ENCODE measurements at places on chromosomes 4 and X. TPM values are rescaled to one million over a fixed set of nuclear protein-coding genes. Genes with fewer than 3 reads are reported as not detected.
A peak's percentile ranks its signal among the peaks of the same experiment; 100 is the strongest.

- no peak for DNase-seq
Observed at GRCh38 chr4:18611026-18611425, 589.5 kb upstream of the LCORL start.

GRCh38 chr4:152118819-152119553, 358.2 kb upstream of the GATB start:
- no peak for DNase-seq

DNA sequence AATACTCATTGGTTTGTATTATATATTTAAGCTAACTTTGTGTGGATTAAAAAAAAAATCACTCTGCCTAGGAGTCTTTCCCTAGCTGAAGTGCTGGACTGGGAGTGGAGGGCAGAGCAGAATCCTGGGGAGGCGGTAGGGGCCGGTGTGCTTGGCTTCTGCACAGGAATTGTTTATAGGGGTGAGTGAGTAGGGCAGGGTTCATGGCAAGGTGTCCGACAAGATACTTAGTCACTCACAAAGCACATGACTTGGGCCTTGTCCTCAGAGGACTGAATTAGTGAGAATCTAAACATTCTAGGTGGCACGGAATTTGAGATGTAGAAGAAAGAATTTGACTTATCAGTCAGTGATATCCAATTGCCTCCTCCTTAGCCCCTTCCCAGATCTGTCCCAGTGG, 32.2 kb downstream of the FNIP2 start:
- DNase-seq: no peak

- DNase-seq: no peak
Observed at GRCh38 chrX:20514358-20514757, 247.6 kb upstream of the RPS6KA3 start.

- no peak for DNase-seq
Observed at GRCh38 chrX:45323387-45323786, 122.7 kb upstream of the DIPK2B start.

GRCh38 chr4:162163892-162164759, at the start of gene FSTL5:
Gene FSTL5 (minus strand): TSS chr4:162164000. CDS start chr4:162111396, 52,604 bp downstream.
- DNase-seq: peak; percentile 2

DNA sequence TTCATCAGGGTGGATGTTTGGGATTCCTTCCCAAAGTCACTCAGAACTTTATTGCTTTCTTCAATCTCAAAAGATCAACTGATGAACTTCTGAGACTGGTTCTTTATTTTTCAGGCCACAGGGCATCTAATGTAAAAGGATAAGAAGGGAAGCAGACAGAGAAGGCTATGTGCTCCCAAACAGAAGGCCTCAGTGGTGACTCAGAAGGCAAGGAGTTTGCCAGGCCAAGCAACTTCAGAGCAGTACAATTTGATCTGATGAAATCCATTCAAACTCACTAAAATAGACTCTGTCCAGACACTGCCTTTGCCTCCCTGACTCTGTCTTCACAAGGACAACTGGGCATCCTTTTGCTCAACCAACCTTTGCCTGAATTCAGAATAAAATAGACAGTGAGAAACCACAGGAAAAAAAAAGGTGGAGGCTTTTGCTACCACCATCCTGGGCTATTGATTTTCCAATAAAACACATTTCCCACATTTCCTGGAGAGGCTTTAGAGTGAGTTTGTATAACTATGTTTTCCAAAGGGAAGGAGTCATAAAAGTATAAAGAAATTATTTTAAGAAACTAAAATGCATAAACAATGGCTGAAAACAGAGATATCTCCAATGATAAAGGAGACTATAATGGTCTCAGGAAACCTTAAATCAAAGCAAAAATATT, 55.2 kb downstream of the ARHGEF6 start:
- no peak for DNase-seq

DNA sequence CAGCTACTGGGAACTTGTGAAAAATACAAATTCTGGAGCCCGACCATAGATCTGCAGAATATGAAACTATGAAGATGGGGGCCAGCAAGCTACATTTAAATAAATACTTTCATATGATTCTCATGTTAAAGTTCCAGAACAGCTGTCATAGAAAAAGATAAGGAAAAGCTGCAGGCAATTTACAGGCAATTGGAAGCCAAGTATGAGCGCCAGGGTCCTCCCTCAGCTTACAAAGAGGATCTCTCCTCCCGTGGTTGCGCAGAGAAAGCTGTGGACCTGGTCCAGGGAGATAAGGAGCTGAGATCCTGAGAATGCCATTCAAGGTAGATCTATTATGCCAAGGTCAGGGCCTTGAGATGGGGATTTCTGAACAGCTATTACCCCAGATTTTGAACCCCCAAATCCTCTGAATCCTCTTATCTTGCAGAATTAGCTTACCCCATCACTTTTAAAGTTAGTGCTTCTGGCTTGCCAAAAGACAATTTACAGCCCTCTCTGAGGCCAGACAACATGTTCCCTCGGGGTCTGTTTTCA, 25.6 kb upstream of the FRAS1 start:
- DNase-seq: no peak

GRCh38 chr4:123102897-123103471, 180.6 kb upstream of the NUDT6 start:
- peak; percentile 38 for DNase-seq

GRCh38 chr4:175376287-175376977, 435.6 kb downstream of the GPM6A start:
- DNase-seq: no peak

GRCh38 chrX:96405842-96406241, 278.8 kb upstream of the DIAPH2 start:
- no peak for DNase-seq

Gene FDCSP
- not detected for polyA plus RNA-seq
